ENCODE measurements at places on chromosomes 6 and 20. TPM values are rescaled to one million over a fixed set of nuclear protein-coding genes. Genes with fewer than 3 reads are reported as not detected.

MDC1 gene
- total RNA-seq: 63.2 TPM

PRKN gene
- 0.52 TPM for total RNA-seq

BPIFA1 gene
- not detected for total RNA-seq

MMS22L gene
- 50.9 TPM for total RNA-seq

GLP1R gene
- 0.43 TPM for total RNA-seq

CDSN gene
- not detected for total RNA-seq

SUMO4 gene
- total RNA-seq: 2.3 TPM

PM20D2 gene
- total RNA-seq: 27.5 TPM

COL12A1 gene
- total RNA-seq: 0.16 TPM

SCRT2 gene
- total RNA-seq: not detected

TRIM15 gene
- 0.29 TPM for total RNA-seq

BPIFB4 gene
- total RNA-seq: not detected

LRRC73 gene
- 0.10 TPM for total RNA-seq

GPR63 gene
- total RNA-seq: 0.85 TPM

TGIF2 gene
- 52.1 TPM for total RNA-seq

C6orf58 gene
- total RNA-seq: 0.18 TPM

ALDH8A1 gene
- 1.8 TPM for total RNA-seq

SPATA25 gene
- 0.90 TPM for total RNA-seq

GPR6 gene
- total RNA-seq: not detected

BPIFB2 gene
- not detected for total RNA-seq

RIPOR3 gene
- not detected for total RNA-seq

RSPO3 gene
- total RNA-seq: not detected

VARS2 gene
- 80.9 TPM for total RNA-seq

UNC5CL gene
- 1.7 TPM for total RNA-seq

CST7 gene
- total RNA-seq: 44.7 TPM

GRIK2 gene
- total RNA-seq: not detected

VGLL2 gene
- not detected for total RNA-seq

CGA gene
- not detected for total RNA-seq

RBM24 gene
- total RNA-seq: not detected

ELOVL2 gene
- not detected for total RNA-seq

CAPN11 gene
- total RNA-seq: 0.25 TPM

CTCFL gene
- total RNA-seq: not detected

TPD52L1 gene
- 0.87 TPM for total RNA-seq

MRAP2 gene
- not detected for total RNA-seq

PTK7 gene
- total RNA-seq: 3.9 TPM

All from activated naive CD8-positive, alpha-beta T cell treated with anti-CD3 and anti-CD28 coated beads for 36 hours (primary cell).